ENCODE measurements at places on chromosomes 3 and 15. TPM values are rescaled to one million over a fixed set of nuclear protein-coding genes. Genes with fewer than 3 reads are reported as not detected.

KLHL40 gene
- total RNA-seq: not detected

PAQR5 gene
- not detected for total RNA-seq

DNA sequence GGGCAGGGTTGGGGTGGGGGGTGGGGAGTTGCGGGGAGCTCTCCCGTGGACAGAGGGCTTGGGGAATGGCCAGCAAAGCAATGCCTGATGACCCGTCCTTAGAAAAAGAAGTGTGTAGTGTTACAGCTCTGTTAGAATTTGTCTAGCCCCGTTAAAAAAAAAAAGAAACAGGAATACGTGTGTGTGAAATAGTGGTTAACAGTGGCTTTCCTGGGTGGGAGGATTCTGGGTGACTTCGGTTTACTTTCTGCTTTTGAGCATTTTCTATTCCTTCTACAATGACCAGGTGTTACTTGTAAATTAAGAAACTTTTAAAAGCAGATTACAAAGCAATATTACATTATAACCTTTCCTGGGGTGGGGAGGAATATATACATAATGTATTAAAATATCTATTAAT is 25.0 kb downstream of the H1-8 start:
- H3K27me3 ChIP-seq: no peaks in the 10 kb centered on the region
- H3K36me3 ChIP-seq: peaks cover under 1% of the 10 kb centered on the region
- H3K27ac ChIP-seq: no peak overlapping the region
- no peaks in the 10 kb centered on the region for H3K4me1 ChIP-seq

DNA sequence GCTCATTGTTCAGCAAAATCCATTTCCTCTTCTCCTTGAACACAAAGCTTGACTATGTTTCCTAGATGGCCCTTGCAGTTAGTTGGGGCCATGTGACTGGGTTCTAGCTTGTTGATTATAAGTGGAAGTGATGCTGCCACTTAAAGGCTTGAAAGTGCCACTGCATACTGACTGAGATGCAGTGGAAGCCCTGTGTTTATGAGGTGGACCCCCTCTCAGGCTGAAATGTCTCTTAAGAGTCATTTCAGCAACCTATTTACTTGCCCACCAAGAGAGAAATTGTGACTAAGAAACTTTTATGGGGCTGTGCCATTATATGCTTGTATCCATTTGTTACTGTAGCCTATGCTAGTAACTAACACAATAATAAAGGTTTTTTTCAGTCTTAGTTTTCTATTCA is 8.4 kb upstream of the ANP32A start:
- H3K27me3 ChIP-seq: no peaks in the 10 kb centered on the region
- H3K4me1 ChIP-seq: peaks cover 6% of the 10 kb centered on the region
- no peak overlapping the region for H3K4me3 ChIP-seq
- no peaks in the 10 kb centered on the region for H3K36me3 ChIP-seq
- no peak overlapping the region for H3K27ac ChIP-seq

- H3K27me3 ChIP-seq: no peaks in the 10 kb centered on the region
- H3K4me3 ChIP-seq: peak within 1 kb of the TSS; percentile 57
- peaks cover 51% of the 10 kb centered on the region for H3K4me1 ChIP-seq
- no peak within 1 kb of the TSS for H3K27ac ChIP-seq
- H3K36me3 ChIP-seq: no peaks in the 10 kb centered on the region
- DNase-seq: peak; percentile 48
Measured at GRCh38 chr3:52533623-52534280, at the start of gene NT5DC2. Gene NT5DC2 (minus strand): TSS chr3:52533857. CDS start chr3:52533737, 120 bp downstream.

TTC21A gene
- total RNA-seq: 5.2 TPM

DNA sequence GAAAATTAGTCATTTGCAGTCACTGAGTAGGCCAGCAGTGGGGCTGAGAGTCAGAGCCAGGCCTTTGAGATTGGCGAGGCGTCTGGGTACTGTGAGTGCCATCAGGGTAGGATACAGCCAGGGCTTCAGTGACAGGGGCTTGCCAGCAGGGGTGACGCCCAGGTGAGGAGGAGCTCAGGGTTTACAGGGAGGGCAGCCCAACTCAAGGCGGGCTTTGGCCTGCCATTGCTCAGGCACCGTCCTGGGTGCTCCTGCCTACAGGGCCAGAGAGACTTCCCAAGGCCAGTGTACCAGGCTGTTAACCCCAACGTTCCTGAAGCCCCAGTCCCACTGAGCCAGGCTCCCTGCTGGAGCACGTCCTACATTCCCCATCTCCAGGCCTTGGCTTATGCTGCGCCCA is 152.0 kb downstream of the FBLN2 start:
- no peaks in the 10 kb centered on the region for H3K4me1 ChIP-seq
- DNase-seq: no peak
- no peaks in the 10 kb centered on the region for H3K27me3 ChIP-seq
- H3K4me3 ChIP-seq: no peak overlapping the region

KCNMB2 gene
- total RNA-seq: not detected

DNA sequence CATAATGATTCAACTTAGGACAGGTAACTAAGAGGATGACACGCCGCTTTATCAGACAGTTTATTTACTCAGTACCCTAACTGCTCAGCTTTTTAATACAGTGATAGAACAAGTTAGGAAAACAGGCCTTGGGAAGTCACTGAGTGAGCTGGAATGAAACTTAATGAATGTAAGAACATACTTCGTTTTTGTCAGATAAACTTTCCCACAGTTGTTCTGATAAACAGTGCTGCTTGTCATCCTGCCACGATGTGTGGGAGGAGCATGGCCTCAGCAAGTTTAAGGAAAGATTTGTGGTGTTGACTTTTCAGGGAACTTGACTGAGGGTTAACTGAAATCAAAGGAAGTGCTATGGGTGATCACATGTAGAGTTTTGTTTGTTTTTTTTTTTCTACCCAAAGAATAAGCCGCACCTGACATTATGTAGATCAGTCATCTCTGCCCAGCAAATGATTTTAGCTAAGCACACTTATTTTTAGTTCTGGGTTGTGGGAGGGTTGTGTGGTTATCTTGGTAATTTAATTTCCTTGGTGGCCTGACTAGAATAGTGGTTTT is 5.6 kb upstream of the P2RY14 start:
- no peaks in the 10 kb centered on the region for H3K36me3 ChIP-seq
- H3K4me1 ChIP-seq: peaks cover 4% of the 10 kb centered on the region
- H3K27me3 ChIP-seq: no peaks in the 10 kb centered on the region
- no peak overlapping the region for H3K4me3 ChIP-seq

DNA sequence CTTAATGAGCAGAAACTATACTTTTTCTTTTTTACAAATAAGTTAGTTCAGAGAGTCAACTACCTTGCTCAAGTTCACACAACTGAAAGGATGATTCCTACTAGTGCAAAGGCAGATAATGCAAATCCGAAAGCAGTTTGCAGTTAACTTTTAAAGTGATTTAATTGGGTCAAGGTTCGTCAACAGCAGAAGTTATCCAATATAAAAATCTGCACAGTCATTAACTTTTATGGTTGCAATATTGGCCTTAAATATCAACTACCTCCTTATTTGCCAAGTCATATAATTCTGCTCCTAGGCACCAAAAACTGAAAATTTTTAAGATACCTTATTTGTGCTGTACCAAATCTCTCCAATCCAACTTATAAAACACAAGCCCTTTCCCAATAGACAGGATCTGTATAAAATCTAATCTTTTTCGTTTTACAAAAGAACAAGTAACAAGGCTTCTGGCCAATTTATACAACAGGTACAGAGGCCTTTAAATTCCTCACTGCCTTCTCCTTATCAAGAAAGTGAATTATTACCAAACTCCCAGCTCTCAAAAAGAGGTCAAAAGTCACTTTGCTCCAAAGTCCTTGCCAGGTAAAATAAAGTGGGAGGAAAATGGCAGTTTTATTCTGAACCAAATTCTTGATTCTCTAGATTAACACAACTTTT is 416.6 kb upstream of the NECTIN3 start:
- no peak for DNase-seq
- H3K27ac ChIP-seq: no peak overlapping the region
- H3K36me3 ChIP-seq: no peaks in the 10 kb centered on the region
- H3K27me3 ChIP-seq: no peaks in the 10 kb centered on the region
- no peak overlapping the region for H3K4me3 ChIP-seq

CHST14 gene
- total RNA-seq: 4.6 TPM

SLMAP gene
- 51.3 TPM for total RNA-seq

DAZL gene
- total RNA-seq: not detected

GRCh38 chr3:48016301-48016973 is at the start of gene MAP4:
Gene MAP4 (minus strand): TSS chr3:48016416. CDS start chr3:47998860, 17,556 bp downstream.
- H3K27ac ChIP-seq: no peak within 1 kb of the TSS
- no peaks in the 10 kb centered on the region for H3K27me3 ChIP-seq
- no peaks in the 10 kb centered on the region for H3K36me3 ChIP-seq

DNA sequence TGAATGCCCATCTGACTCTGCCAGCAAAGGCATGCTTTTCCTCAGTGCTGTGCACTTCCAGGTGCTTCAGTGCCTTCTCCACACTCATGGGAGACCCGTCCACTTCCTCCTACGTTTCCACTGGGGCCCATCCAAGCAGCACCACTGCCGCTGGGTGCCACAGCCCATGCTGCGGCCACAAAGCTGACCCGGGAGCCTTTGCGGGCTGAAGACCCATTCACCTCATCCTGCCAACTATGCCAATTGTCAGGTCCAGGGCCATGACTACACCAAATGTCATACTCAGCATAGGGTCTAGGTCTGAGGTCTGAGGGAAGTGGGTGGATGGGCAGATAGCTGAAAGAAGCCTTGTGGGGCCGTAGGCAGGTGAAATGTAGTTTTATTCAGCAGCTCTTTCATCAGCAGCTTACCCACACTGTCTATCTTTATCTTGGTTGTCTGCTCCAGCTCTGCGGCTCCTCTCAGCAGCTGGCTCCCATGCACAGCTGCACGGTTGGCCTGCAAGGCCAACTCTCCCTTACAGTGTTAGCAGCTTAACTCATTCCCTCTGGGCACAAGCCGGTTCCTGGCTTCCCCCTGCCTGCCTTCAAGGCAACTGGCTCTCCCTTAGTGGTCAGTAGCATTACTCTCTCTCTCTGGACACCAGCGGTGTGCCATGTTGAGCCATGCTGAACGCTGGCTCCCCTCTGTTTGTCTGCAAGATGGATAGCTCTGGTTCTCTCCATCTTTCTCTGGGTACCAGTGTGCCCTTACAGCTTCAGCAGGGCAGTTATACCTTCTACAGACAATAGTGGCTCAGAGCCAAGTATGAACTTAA is 63.7 kb upstream of the SIAH2 start:
- no peaks in the 10 kb centered on the region for H3K27me3 ChIP-seq

DNA sequence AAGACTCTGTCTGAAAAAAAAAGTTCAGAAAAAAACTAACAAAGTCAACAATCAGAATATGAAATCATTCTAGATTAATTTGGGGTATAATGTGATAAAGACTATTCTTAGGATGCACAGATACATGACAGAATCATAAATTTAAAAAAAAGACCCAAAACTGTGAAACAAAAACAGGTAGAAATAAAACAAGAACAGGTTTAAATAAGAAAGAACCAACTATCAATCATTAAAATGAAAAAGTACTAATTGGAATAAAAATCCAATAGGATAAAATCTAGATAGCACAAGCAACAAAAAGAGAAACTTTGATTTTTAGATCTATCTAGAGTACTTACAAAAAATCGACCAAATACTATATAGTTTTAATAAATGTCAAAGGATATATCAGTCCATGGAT is 13.4 kb downstream of the TMEM202 start:
- no peaks in the 10 kb centered on the region for H3K36me3 ChIP-seq
- H3K4me3 ChIP-seq: no peak overlapping the region
- H3K27ac ChIP-seq: no peak overlapping the region
- H3K4me1 ChIP-seq: no peaks in the 10 kb centered on the region
- DNase-seq: no peak
- H3K27me3 ChIP-seq: no peaks in the 10 kb centered on the region

GRCh38 chr3:42300013-42300412 is 34.0 kb upstream of the CCK start:
- no peaks in the 10 kb centered on the region for H3K36me3 ChIP-seq
- peaks cover 5% of the 10 kb centered on the region for H3K27me3 ChIP-seq
- peak; percentile 1 for DNase-seq

BFSP2 gene
- total RNA-seq: not detected

- peak; percentile 61 for DNase-seq
- H3K27ac ChIP-seq: no peak within 1 kb of the TSS
- H3K4me3 ChIP-seq: peak within 1 kb of the TSS; percentile 54
- peaks cover 11% of the 10 kb centered on the region for H3K27me3 ChIP-seq
- H3K36me3 ChIP-seq: no peaks in the 10 kb centered on the region
- H3K4me1 ChIP-seq: peaks cover 17% of the 10 kb centered on the region
Measured at GRCh38 chr15:82709421-82710207, at the start of gene AP3B2. Gene AP3B2 (minus strand): TSS chr15:82709875. CDS start chr15:82709706, 169 bp downstream.

DNA sequence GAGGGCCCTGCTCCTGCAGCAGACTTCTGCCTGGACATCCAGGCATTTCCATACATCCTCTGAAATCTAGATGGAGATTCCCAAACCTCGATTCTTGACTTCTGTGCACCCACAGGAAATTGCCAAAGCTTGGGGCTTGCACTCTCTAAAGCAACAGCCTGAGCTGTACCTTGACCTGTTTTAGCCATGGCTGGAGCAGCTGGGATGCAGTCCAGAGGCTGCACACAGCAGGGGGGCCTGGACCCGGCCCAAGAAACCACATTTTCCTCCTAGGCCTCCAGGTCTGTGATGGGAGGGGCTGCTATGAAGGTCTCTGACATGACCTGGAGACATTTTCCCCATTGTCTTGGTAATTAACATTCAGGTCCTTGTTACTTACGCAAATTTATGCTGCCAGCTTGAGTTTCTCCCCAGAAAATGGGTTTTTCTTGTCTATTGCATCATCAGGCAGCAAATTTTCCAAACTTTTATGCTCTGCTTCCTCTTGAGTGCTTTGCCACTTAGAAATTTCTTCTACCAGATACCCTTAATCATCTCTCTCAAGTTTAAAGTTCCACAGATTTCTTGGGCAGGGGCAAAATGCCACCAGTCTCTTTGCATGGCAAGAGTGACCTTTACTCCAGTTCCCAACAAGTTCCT is 11.8 kb upstream of the MYO5A start:
- H3K4me1 ChIP-seq: no peaks in the 10 kb centered on the region
- H3K4me3 ChIP-seq: no peak overlapping the region
- H3K27ac ChIP-seq: no peak overlapping the region
- H3K36me3 ChIP-seq: no peaks in the 10 kb centered on the region
- DNase-seq: no peak

DNA sequence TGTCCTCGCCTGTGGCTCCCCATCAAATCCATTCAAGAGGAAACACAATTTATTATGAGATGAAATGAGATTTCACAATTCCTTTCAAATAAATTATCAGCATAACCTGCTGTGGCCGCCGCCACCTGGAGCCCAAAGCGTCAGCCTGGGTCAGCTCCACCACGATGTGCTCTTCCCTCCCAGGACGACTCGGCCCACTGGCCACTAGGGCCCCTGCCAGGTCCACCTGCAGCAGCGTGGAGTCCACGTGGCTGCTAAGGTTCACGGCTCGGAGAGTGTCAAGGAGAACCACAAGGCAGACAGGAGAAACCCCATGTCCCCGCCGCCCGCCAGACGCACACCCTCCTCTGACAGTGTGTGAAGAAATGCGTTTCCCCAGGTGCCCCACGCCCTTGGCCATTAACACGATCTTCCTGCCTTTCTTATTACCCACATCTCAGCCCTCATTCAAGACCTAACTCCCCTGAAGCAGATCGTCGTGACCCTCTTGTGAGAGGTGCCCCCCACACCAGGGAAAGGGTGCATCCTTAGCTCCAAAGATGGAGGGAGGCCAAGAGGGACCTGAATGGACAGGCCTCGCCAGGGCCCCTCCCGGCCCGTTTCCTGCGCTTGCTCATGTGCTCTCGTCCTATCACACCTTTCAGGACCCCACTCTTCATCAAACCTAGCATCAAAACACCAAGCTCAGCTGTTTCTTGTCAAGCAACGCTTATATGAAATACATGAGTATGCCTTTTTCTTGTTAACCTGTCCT is 80.6 kb downstream of the OCA2 start:
- no peaks in the 10 kb centered on the region for H3K27me3 ChIP-seq
- H3K4me3 ChIP-seq: no peak overlapping the region
- no peak overlapping the region for H3K27ac ChIP-seq
- H3K4me1 ChIP-seq: peaks cover 8% of the 10 kb centered on the region
- DNase-seq: no peak

GRCh38 chr3:159238646-159239045 is 436.8 kb downstream of the MFSD1 start:
- no peak for DNase-seq
- H3K36me3 ChIP-seq: no peaks in the 10 kb centered on the region
- H3K27ac ChIP-seq: no peak overlapping the region
- no peak overlapping the region for H3K4me3 ChIP-seq

Measured in CD4-positive, alpha-beta T cell (primary cell).